Stimulated activated CD8-positive, alpha-beta memory T cell treated with anti-CD3 and anti-CD28 coated beads, Interleukin-7, amount 100 ng/mL, for 4 hours (primary cell): ENCODE measurements at places on chromosomes 5 and 9.

GRCh38 chr9:133426011-133426410 is 3.8 kb downstream of the ADAMTS13 start:
- no peak for DNase-seq

DNA sequence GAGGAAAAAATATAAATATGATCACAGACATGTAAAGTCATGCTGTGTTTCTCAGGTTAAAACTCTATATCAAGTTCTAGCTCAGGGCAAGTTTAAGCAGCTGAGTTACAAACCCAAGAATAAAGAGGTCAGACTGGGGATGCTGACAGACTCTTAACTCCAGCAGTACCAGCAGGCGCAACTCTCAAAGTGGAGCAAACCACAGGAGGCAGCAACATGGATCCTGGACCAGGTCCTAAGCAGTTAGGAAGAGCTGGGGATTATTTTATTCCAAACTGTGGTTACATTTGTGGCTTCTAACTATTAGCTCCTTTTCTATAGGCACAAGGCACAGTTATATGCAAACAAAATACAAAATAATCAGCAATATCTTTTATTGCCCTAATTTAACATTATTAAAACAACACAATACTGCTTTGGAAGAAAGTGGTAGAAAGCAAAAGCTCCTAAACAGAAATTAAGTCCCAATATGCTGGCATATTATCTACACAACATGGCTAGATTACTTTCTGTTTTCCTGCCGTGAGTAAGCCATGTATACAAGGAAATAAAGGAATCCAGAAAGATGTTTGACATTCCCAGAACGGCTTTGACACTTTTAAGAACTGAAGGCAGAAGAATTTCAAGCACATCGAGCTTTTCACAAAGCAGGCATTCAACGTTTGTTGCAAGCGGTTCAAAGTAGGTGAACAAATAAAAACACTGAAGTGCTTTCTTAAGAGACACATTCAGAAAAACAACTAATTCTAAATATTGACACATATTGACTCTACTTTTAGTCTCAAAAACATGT is 378.8 kb upstream of the ZNF608 start:
- no peak for DNase-seq

GRCh38 chr5:109253262-109253661 is 156.5 kb downstream of the PJA2 start:
- no peak for DNase-seq

- DNase-seq = no peak
Observed at GRCh38 chr5:2780421-2781171, 29.1 kb upstream of the IRX2 start.

- DNase-seq = no peak
Observed at GRCh38 chr5:77337246-77337645, 126.8 kb downstream of the PDE8B start.
